ENCODE measurements at places on chromosomes 4 and X. TPM values are rescaled to one million over a fixed set of nuclear protein-coding genes. Genes with fewer than 3 reads are reported as not detected.
A peak's percentile ranks its signal among the peaks of the same experiment; 100 is the strongest.

GRCh38 chr4:48110452-48110978, 23.5 kb downstream of the TXK start:
- peaks cover 6% of the 10 kb centered on the region for H3K4me1 ChIP-seq
- H3K27me3 ChIP-seq, result no peaks in the 10 kb centered on the region
- H3K27ac ChIP-seq, result no peak overlapping the region
- H3K4me3 ChIP-seq, result no peak overlapping the region

GRCh38 chr4:185700048-185700447, 111.9 kb downstream of the SORBS2 start:
- no peak for DNase-seq
- no peak overlapping the region for H3K4me3 ChIP-seq
- H3K27ac ChIP-seq, result no peak overlapping the region
- H3K4me1 ChIP-seq, result no peaks in the 10 kb centered on the region
- no peaks in the 10 kb centered on the region for H3K27me3 ChIP-seq

- DNase-seq, result no peak
- H3K4me3 ChIP-seq, result no peak overlapping the region
- H3K36me3 ChIP-seq, result no peaks in the 10 kb centered on the region
Measured at GRCh38 chr4:64520421-64520820, 111.2 kb upstream of the TECRL start.

GRCh38 chr4:159235779-159236368, 133.0 kb downstream of the RAPGEF2 start:
- H3K36me3 ChIP-seq, result peaks cover 8% of the 10 kb centered on the region
- peak overlapping the region; percentile 14 for H3K27ac ChIP-seq
- H3K27me3 ChIP-seq, result no peaks in the 10 kb centered on the region
- H3K4me3 ChIP-seq, result no peak overlapping the region
- H3K4me1 ChIP-seq, result peaks cover 7% of the 10 kb centered on the region
- no peak for DNase-seq

- H3K4me1 ChIP-seq, result no peaks in the 10 kb centered on the region
- no peaks in the 10 kb centered on the region for H3K27me3 ChIP-seq
- no peak overlapping the region for H3K4me3 ChIP-seq
Measured at GRCh38 chr4:189530848-189531247, 409.8 kb upstream of the FRG1 start.

DNA sequence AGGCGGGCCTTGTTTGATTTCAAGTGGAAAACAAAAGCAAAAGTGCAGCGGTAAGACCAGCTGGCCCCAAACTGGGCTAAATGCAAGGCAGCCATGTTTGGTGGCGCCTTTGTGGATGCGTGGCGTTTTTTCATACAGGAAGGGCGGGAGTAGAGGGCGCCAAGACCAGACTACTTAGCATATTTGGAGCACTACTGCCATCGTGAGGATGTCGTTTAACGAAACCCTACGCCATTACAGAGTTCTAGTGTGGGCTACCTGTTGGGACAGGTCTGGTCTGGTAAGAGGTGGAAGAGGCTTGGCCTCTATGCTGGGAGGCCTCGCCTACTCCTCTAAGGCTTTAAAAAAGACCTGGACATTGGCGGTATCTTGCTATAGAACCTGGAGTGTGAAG, 230.7 kb upstream of the STK26 start:
- no peaks in the 10 kb centered on the region for H3K4me1 ChIP-seq
- no peak overlapping the region for H3K27ac ChIP-seq
- DNase-seq, result no peak
- H3K4me3 ChIP-seq, result no peak overlapping the region

DNA sequence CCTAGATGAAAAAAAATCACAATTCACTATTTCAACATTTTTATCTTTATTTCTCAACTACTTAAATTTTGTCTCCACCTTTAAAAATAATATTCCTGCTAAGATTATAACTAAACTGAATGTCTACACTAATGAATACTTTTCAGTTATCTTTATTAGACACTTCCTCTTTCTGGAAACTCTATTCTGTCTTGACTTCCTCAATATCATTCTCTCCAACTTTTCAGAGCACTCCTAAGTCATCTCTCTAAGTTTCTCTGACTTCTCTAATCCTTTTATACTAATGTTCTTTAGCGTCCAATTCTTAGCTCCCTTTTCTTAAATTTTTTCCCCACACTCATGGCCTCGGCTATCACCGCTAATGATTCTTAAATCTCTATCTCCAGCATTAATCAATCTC, 374.2 kb downstream of the FBXO8 start:
- DNase-seq, result no peak
- H3K27ac ChIP-seq, result no peak overlapping the region
- no peaks in the 10 kb centered on the region for H3K36me3 ChIP-seq
- H3K4me3 ChIP-seq, result no peak overlapping the region

GRCh38 chr4:172109466-172109865, 296.3 kb downstream of the GALNTL6 start:
- H3K4me1 ChIP-seq, result no peaks in the 10 kb centered on the region
- H3K4me3 ChIP-seq, result no peak overlapping the region
- no peaks in the 10 kb centered on the region for H3K27me3 ChIP-seq
- H3K27ac ChIP-seq, result no peak overlapping the region
- DNase-seq, result no peak
- no peaks in the 10 kb centered on the region for H3K36me3 ChIP-seq

GRCh38 chr4:69360271-69360670, 80.0 kb downstream of the UGT2B28 start:
- H3K4me1 ChIP-seq, result no peaks in the 10 kb centered on the region
- no peaks in the 10 kb centered on the region for H3K36me3 ChIP-seq
- H3K27ac ChIP-seq, result no peak overlapping the region
- no peaks in the 10 kb centered on the region for H3K27me3 ChIP-seq
- DNase-seq, result no peak
- H3K4me3 ChIP-seq, result no peak overlapping the region

- DNase-seq, result no peak
- H3K4me1 ChIP-seq, result no peaks in the 10 kb centered on the region
- H3K4me3 ChIP-seq, result no peak overlapping the region
- H3K36me3 ChIP-seq, result no peaks in the 10 kb centered on the region
Measured at GRCh38 chrX:100915562-100915961, 13.2 kb downstream of the XKRX start.

- H3K27ac ChIP-seq, result no peak overlapping the region
- H3K4me3 ChIP-seq, result peak overlapping the region; percentile 8
- DNase-seq, result no peak
- H3K27me3 ChIP-seq, result peaks cover 8% of the 10 kb centered on the region
- H3K36me3 ChIP-seq, result peaks cover 37% of the 10 kb centered on the region
- H3K4me1 ChIP-seq, result no peaks in the 10 kb centered on the region
Measured at GRCh38 chr4:5824227-5824626, 68.7 kb downstream of the CRMP1 start.

DNA sequence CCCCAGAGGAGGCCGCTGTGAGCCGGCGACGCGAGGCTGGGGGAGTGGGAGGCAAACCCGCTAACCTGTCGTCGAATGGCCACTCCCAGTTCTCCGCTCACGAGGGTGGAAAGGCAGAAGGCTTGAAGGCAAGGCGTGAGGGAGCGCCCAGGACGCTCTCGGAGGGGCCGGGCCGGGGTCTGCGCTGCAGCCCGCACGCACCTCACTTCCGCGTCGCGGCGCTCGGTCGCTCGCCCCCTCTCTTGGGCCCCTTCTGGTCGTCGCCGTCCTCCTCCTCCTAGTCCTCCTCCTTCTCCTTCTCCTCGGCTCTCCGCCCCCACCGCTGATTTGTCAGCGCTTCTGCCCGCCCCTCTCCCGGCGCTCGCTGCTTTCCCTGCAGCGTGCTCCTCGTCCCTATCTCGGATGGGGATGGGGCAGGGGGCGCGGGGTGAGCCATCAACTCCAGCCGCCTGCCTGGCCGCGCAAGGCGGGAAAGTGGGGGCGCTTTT, at the start of gene SNCA:
SNCA (minus strand) TSS at position 265 of the 488 bp plus-strand sequence. CDS start 1,494 bp downstream, outside the sequence.
- H3K36me3 ChIP-seq, result peaks cover 13% of the 10 kb centered on the region
- peaks cover 10% of the 10 kb centered on the region for H3K4me1 ChIP-seq
- peaks cover 7% of the 10 kb centered on the region for H3K27me3 ChIP-seq
- H3K27ac ChIP-seq, result peak within 1 kb of the TSS; percentile 61

GRCh38 chr4:26893491-26893890, 32.9 kb downstream of the STIM2 start:
- peaks cover 7% of the 10 kb centered on the region for H3K27me3 ChIP-seq
- DNase-seq, result no peak

DNA sequence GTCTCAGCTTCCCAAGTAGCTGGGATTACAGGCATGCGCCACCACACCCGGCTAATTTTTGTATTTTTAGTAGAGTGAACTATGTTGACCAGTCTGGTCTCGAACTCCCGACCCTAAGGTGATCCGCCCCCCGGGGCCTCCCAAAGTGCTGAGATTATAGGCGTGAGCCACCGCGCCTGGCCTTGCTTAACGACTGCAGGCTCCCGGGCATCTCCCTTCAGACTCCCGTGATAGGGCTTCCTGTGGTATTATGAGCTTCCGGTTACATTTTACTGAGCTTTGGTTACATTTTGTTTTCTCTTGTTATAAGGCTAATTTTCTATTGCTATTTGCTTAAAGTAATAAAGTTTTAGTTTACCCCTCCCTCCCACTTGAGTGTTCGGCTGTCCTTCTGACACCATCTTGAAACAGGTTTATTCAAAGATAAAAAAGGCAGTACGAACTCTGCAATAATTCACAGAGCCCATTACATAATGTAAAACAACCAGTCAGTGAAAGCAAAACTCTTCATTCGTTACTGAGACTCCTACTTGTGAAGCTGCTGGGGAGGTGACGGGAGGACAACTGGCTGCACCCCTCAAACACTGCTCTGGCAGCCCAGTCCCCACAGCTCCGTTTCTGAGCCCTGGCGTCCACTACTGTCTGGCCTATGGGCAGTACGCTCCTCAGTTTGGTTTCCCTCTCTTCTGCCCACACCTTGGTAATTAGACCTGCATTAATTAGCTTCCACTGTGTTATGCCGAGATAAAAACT, 795.7 kb upstream of the SLIT2 start:
- no peaks in the 10 kb centered on the region for H3K36me3 ChIP-seq
- H3K4me1 ChIP-seq, result no peaks in the 10 kb centered on the region
- H3K27me3 ChIP-seq, result no peaks in the 10 kb centered on the region
- H3K27ac ChIP-seq, result no peak overlapping the region
- no peak overlapping the region for H3K4me3 ChIP-seq

DNA sequence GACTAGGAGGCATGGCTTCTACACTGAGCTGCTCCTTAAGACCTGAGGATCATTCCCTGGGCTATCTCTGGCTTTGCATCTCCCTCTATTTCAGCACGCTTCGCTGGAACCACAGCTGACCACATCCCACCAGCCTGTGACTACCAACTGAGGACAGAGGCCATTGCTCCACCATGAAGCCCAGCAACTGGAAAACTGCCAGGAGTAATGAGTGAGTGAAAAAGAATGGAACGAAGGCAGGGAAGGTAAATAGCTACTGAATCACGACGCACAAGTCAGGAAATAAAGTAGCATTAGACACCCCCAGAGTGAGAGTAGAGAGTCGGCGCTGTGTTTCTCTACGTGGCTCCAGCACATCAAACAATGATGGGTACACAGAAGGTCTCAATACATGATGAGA, 314.7 kb downstream of the LDB2 start:
- DNase-seq, result no peak
- H3K36me3 ChIP-seq, result peaks cover 83% of the 10 kb centered on the region
- H3K27ac ChIP-seq, result no peak overlapping the region

DNA sequence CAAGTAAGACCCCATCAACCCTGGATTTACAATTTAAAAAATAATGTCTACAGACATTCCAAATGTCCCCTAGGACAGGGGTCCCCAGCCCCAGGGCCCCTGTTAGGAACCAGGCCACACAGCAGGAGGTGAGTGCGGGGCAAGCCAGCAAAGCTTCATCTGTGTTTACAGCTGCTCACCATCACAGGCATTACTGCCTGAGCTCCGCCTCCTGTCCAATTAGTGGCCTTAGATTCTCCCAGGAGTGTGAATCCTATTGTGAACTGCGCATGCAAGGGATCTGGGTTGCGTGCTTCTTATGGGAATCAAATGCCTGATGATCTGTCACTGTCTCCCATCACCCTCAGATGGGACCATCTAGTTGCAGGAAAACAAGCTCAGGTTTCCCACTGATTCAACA, 146.1 kb downstream of the ATP10D start:
- DNase-seq, result no peak
- H3K27me3 ChIP-seq, result no peaks in the 10 kb centered on the region
- H3K4me3 ChIP-seq, result no peak overlapping the region

- peaks cover 8% of the 10 kb centered on the region for H3K27me3 ChIP-seq
- H3K36me3 ChIP-seq, result peaks cover 4% of the 10 kb centered on the region
- peak within 1 kb of the TSS; percentile 97 for H3K4me3 ChIP-seq
- peak within 1 kb of the TSS; percentile 86 for H3K27ac ChIP-seq
- H3K4me1 ChIP-seq, result peaks cover 11% of the 10 kb centered on the region
- DNase-seq, result peak; percentile 50
Measured at GRCh38 chrX:143635915-143636314, at the start of gene SLITRK4. TSS of gene SLITRK4 (minus strand) at chrX:143636101. CDS start at chrX:143631108, 4,993 bp downstream.

DNA sequence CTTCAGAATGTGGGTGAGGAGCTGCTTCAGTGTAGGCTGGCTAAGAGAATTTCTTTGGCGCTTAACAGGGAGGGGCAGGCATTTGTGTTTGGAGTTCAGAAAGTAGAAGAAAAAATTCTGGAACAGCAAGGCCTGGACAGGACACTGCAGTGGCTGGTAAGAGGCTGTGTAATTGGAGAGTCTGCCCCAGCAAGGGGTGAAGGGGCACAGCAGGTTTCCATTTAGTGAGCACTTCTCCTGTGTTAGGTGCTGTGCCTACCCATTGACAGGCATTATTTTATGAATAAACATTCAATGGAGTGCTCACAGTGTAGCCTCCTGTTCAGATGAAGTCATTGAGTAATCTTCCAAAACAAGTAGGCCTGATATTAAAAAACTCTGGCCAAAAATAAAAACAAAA, 10.7 kb upstream of the CPE start:
- no peak for DNase-seq
- H3K27me3 ChIP-seq, result no peaks in the 10 kb centered on the region
- no peaks in the 10 kb centered on the region for H3K4me1 ChIP-seq
- no peak overlapping the region for H3K27ac ChIP-seq

GRCh38 chr4:112287258-112287989, 1.7 kb upstream of the TIFA start:
- no peak overlapping the region for H3K27ac ChIP-seq
- H3K36me3 ChIP-seq, result peaks cover 7% of the 10 kb centered on the region
- no peak for DNase-seq

DNA sequence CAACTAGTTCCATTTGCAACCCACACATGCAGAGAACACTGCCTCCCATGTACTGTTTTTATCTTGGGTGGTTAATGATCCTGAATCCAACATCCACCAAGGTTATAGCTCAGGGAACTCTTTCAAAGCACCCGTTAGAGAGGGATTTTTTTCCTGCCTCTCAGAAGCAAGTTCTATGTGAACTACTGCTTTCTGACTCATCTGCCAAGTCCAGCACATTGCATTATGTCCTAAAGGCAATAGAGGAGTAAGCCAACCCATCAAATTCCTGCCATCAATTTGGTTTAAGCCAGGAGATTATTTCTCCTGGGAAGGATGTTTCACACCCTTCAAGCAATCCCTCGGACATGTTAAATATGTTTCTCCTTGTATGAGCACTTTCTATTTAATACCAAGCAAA, 334.5 kb downstream of the GASK1B start:
- no peak overlapping the region for H3K4me3 ChIP-seq
- no peak for DNase-seq
- peaks cover 1% of the 10 kb centered on the region for H3K27me3 ChIP-seq
- no peaks in the 10 kb centered on the region for H3K4me1 ChIP-seq

- H3K4me3 ChIP-seq, result no peak overlapping the region
- no peaks in the 10 kb centered on the region for H3K36me3 ChIP-seq
- H3K4me1 ChIP-seq, result no peaks in the 10 kb centered on the region
- no peaks in the 10 kb centered on the region for H3K27me3 ChIP-seq
Measured at GRCh38 chr4:65007841-65008439, 598.7 kb upstream of the TECRL start.

Gene ARMCX1
- 35.2 TPM for total RNA-seq

Gene SCML1
- 29.7 TPM for total RNA-seq

Gene ARHGAP24
- total RNA-seq, result 5.0 TPM

Gene GPR34
- not detected for total RNA-seq

Gene FAM47B
- total RNA-seq, result not detected

Gene MAGEA2B
- total RNA-seq, result 0.97 TPM

Gene SOWAHD
- total RNA-seq, result not detected

Gene AMTN
- not detected for total RNA-seq
